ENCODE measurements at places on chromosomes 1 and 21.

- DNase-seq: peak; percentile 68
Measured at GRCh38 chr1:54331843-54332463, 74.2 kb downstream of the SSBP3 start.

DNA sequence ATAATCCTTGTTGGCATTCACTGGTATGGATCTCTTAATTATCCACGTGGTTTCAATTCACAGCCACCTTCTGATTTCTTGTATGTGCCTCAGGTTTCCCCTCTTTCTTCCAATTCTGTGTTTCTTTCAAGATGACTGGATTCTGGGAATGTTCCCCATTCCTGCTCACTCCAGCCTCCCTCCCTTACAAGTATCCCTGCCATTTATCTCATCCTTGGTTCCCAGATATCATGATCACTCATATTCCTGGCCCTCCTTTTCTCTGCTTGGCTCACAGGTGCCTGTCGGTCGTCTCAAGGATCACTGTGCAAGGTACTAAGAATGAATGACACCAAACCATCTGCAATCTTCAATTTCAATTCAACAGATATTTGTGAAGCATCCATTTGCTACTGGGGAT is 279.2 kb downstream of the ASTN1 start:
- DNase-seq: no peak

DNA sequence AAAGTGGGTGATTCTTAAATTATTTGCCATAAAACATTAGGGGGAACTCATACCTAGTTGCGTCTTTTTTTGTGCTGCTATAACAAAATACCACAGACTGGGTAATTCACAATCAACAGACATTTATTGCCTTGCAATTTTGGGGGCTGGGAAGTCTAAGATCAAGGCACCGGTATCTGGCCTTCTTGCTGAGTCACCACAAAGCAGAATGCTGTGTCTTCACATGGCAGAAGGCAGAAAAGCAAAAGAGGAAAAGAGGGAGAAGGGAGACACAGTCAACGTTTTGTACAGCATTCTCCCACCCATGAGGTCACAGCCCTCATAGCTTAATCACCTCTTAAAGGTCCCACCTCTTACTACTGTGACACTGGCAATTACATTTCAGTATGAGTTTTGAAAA is 291.0 kb downstream of the CHRM3 start:
- no peak for DNase-seq

DNA sequence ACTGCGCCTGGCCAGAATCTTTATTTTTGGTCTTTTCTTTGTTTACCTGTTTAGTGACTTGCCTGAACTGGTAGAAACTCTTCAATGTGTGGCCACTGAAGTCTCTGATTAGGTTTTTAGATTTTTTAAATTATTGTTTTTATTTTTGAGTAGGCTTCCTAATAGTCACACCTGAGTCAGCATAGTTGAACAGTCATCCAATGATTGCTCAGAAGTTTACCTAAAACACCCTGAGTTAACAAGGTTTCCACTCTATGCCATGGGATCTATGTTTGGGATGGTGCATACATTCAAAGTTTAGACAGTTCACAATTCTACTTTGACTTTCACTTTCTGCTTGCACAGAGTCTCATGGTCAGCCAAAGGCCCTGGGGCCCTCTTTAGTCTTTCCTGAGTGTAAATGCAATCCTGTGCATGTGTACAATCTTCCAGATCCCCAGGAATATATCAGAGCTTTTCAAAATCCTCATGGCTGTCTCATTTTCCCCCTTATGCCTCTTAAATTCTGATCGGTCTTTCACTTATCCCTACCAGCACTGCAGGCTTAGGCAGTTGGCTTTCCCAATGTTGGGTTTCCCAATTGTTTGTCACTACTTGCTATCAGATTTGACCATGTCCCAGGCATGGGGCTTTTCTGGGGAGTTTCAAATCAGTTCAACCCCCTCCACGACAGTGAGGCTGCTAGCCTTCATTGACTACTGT is 114.4 kb upstream of the RAB3GAP2 start:
- DNase-seq: no peak

DNA sequence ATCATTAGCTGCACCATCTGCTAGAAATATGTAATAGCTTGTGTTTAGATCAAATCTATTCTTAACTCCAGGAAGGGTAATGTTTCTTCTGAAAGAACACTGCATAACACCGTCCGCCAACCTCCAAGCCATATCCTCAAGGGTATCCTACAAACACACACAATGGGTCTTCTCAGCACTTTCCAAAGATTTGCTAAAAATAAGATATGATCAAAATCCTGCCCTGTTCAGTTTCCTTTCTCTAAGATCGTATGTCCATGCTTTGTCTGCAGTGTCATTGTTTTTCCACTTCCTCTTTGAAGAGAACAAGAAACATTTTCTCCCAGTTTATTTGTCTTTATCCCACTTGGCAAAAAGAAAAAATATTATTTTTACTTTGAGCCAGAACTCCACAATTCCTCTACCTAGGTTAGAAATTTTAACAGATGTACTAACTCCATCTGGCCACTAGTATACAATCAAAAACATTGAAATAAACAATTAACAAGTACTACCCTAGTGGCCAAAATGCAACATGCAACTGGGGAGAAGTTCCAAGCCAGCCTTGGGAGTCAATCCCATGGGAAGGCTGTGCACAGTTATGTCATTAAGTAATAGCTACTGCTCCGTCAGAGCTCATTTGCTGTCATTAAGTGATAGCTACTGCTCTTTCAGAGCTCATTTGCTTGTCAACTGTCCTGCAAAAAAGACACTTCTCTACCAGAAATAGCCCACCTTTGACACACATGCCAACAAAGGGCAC is 37.8 kb downstream of the FRRS1 start:
- DNase-seq: peak; percentile 63

DNA sequence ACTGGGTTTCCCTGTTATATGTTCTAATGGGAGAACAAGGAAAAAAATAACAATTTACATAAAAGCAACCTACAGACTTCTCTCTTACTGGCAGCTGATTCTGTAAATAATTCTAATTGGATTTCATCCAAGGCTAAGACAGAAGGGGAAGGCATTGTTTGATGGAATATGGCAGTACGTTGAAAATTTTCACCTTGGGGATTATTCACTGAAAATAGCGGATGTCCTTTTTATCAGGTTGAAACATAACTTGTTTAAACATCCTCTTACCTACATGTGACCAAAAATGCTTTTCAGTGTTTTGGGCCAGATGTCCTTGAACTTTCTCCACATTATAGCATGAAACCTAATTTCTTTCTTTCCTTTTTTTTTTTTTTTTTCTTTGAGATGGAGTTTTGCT is 24.9 kb downstream of the TSNAX start:
- DNase-seq: no peak

DNA sequence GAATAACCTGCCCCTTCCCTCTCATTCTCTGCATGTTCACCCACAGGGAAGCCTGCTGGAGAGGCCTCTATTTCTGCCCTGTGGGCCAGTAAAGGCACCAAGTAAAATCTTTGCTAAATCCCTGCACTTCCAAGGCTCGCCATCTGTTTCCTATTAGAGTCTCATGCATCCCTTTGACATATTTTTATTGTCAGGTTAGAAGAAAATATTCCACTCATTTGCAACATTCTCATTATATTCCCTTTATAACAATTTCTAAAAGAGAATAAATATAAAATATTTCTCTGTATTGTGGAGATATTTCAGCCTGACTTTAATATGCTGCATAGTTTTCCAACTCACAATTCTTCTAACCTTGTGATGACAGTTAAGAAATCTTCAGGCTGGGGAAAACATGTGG is 340.4 kb upstream of the VAMP3 start:
- no peak for DNase-seq

DNA sequence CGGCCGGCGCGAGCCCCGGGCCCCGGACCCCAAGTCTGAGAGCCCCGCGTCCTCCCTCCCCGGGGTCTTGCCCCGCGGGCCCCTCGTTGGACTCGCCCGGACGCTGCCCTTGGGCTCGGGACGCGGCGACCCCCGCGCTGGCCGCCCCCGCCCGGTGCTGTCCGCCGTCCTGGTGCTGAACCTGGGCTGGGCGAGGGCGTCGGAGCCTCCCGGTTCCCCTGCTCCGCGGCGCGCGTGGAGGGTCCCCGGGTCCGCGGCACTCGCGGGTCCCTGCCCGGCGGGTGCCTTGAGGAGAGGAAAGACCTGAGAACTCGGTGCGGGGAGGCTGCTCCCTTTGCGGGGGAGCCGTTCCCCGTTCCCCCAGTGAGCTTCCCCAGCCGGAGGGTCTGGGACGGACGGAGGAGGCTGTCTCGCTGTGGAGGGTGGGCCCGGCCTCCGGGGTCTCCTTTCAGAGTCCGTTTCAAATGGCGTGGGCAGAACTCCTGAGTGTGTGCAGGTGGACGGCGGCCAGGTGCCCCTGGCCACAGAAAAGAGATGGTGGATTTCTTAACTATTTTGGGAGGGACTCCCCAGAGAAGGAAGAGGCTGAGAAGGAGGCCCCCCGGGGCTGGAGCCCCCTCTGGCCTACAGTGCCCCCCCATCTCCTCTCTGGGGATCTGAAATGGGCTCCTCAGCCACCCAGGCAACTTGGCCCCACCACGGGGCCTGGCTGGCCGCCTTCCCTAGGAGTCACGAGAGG is 595 bp downstream of the GABRD start:
- DNase-seq: no peak

- DNase-seq: peak; percentile 30
Measured at GRCh38 chr1:24742090-24742938, 2.9 kb upstream of the CLIC4 start.

DNA sequence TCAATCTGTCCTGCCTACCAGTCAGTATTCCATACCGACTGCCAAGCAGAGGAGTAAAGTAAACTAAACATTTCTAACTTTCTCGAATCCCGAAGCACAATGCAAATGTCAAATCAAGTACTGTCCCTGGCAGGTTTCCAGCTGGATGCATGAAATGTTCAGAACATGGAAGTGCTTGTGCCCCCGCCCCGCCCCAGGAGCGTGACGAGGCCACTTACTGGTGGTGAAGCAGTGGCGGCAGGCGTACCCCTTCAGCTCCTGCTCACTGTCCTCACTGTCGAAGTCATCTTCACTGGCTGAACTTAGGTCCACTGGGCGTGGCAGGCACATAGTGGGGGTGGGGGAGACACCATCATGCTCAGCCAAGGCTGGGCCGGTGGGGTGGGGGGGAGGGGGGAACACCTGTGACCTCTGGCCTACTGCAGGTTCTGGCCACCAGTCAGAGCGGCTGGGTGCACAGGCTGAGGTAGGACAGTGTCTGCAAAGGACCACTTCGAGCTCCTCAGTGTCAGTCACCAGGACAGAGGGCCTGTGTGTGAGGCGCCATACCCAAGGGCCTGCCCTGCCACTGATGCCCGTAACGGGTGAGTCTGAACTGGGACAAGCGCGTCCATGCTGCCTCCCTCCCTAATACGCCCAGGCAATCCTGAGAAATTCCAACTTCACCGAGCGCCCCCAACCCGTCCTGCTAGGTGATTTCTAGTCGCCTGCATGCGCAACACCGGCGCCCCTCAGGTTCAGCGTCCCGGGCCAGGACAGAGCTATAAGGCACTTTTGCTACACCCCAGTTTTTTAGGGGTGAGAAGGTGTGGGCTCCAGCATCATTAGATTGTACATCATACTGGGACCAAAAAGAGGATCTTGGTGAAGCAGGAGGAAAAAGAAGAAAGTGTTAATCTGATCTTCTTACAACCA is 46.9 kb downstream of the SLC45A1 start:
- no peak for DNase-seq

- DNase-seq: peak; percentile 19
Measured at GRCh38 chr1:56520016-56520601, 59.3 kb downstream of the PLPP3 start.

- peak; percentile 76 for DNase-seq
Measured at GRCh38 chr1:116956378-116956777, 45.2 kb upstream of the CD101 start.

- no peak for DNase-seq
Measured at GRCh38 chr1:101148980-101149379, 87.8 kb upstream of the S1PR1 start.

- no peak for DNase-seq
Measured at GRCh38 chr1:64517640-64518039, 47.7 kb downstream of the CACHD1 start.

DNA sequence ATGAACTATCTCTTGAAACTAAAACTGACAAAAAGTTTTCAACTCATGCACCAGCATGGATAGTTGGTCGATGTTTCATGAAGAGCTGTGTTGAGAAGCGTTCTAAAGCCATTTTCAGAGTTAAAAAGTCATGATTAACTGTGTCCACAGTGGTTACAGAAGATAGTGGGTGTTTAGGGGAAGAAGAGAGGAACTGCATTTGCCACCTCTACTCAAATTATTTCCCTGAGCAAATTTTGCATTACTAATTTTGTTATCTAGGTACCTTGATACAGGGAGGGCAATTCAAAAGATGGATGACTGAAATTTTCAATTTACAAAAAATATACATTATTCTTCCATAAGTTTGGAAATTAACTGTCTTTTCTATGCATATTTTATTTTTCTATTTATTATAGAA is 15.5 kb downstream of the SAMSN1 start:
- no peak for DNase-seq

DNA sequence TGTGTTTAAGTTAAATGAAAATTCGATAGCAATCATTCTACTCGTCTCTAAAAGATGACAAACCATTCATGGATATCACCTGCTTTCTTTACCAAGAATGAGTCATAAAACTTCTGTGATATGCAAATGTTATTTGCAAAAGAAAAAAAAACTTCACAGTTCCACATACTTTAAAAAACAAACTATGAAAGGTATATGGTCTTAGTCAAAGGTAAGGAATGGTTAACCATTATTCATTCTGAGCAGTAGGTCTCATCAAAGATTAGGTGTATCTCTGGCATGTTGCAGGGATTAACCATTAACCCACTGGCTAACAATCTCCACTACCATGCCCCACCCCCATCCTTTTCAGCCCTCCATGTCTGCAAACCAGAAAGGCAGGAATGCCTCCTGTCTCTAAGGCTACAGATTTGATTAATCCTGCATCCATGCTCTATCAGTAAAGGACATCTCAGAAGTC is 44.4 kb downstream of the PTPN14 start:
- no peak for DNase-seq

DNA sequence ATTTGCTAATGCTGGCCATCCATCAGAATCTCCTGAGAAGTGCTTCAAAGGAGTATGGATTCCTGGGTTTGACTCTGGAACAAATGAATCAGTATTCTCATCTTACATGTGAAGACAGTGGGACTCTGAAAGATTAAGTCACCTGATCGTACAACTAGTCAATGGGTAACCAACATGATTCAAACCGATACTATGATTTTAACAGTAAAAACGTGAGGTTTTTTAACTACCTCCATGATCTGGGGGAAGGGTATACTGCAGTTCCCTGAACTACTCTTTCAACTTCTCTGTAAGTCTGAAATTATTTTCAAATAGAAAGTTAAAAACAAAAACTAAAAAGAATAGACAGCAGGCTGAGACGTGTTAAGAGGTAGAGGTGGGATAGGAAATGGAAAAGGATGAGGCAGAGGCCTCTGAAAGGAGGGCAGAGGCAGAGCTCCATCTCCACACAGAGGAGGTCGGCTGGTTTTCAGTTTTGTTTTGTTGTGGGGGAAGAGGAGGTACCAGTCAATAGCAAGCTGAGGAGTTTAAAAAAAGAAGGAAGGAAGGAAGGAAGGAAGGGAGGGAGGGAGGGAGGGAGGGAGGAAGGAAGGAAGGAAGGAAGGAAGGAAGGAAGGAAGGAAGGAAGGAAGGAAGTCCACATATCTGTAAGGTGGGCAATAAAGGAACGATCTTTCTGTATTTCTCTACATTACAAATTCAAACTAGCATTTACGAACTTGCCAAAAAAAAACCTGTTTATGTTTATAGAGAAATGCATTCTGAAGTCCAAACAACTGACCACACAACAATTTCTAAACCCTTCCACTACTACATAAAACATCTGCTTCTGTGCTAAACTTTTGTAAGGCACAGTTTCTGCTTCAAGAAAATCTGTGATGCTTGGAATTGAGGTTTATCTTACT is 213.1 kb downstream of the RERE start:
- DNase-seq: no peak

All from NCI-H69 (cell line).